ENCODE measurements at places on chromosomes 6 and 20.

- no peak for DNase-seq
These were observed 193.2 kb upstream of the VGLL2 start for GRCh38 chr6:117072134-117072533.

DNA sequence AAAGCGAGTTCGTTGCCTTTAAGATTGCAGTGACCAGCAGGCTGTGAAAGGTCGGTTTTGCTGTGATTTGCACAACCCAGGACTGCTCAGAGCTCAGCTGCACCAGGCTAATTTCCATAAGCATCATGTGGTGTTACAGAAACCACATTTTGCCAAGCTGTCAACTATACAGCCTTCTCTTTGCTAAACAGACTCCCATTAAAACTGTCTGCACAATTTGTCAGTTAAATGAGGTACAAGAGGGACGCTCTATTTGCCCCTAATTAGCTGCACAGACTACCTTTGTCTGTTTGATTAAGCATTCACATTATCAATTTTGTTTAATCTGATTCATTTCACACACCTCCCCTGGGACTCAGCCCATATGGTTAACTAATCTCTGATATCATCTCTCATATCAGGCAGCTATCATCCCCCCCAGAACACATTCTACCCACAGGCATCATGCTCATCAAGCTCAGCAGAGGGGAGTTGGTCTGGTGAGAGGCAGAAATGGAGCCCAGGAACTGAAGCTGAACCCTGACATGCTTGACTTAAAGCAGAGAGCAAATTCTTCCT, 62.1 kb downstream of the OLIG3 start:
- DNase-seq = no peak

- no peak for DNase-seq
These were observed 531.3 kb upstream of the JAG1 start for GRCh38 chr20:11204926-11205768.

- DNase-seq = no peak
These were observed 106.0 kb downstream of the SH3BGRL2 start for GRCh38 chr6:79737172-79737571.

- no peak for DNase-seq
These were observed 128.1 kb downstream of the OPRM1 start for GRCh38 chr6:154167126-154167525.

DNA sequence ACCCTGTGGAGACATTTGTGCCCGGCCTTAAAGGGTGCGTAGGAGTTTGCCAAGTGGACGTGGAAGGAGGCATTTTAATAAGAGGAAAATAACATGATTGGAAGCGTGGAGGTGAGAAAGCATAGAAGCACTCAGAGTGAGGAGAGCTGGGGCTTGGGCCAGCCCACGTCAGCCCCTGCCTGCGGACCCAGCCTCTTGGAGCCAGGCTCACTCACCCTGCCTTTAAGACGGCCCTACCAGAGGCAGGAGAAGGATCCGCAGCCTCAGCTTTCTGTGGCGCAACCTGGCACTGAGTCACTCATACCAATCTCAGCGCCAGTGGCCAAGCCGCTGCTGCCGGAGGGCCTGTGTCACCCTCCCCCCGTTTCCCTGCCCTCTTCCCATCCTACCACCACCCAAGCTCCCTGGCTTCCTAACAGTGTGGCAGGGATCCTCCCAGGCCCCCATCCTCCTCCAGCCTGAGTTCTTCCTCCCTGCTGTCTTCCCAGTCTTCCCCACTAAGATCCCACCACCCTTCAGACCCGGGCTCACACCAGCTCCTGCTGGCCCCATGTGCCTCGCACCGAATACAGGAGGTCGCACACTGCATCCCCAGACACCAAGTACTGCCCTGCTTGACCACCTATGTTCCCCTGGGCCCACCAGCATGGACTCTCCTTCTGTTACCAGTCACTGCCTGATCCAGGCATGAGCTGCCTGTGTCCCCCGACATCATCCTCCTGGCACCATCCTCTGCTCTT, 285.2 kb downstream of the UST start:
- DNase-seq = no peak

DNA sequence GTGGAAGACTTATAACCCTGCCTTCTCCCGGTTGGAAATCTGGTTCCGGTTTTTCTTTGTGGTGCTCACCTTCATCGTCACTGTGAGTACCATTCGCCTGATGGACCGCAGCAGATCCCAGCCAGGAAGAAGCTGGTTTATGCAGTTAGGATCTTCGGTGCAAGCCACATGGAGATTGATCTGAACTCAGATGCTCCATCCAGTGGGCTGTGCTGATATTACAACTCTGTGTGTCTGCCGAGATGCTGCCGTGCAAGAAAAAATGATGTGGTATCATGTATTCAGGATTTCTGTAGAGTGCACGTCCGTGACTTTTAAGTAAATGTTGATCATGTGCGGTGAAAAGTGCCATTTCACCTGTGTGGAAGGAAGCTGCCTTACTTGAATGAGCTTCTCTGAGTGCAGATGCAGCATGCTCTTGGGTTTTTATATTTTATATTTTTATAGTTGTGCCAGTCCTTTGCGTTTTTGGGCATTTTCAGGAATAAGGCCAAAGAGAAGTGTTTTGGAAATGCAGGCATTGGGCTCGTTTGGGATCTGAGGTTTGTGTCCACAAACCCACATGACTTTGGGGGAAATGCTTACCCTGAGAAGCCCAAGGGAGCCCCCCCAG, 39.2 kb downstream of the DYNLT1 start:
- DNase-seq = peak; percentile 7

DNA sequence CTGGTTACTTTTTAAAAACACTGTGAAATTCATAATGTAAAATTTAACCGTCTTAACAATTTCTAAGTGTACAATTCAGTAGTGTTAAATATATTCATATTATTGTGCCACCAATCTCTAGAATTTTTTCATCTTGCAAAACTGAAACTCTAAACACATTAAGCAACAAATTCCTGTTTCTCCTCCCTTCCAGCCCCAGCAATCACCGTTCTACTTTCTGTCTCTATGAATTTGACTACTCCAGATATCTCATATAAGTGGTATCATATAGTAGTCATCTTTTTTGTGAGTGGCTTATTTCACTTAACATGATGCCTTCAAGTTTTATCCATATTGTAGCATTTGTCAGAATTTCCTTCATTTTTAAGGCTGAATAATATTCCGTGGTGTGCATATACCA, 44.7 kb downstream of the RSPH3 start:
- no peak for DNase-seq

- DNase-seq = no peak
These were observed 324.3 kb upstream of the MOCS1 start for GRCh38 chr6:40258531-40258930.

DNA sequence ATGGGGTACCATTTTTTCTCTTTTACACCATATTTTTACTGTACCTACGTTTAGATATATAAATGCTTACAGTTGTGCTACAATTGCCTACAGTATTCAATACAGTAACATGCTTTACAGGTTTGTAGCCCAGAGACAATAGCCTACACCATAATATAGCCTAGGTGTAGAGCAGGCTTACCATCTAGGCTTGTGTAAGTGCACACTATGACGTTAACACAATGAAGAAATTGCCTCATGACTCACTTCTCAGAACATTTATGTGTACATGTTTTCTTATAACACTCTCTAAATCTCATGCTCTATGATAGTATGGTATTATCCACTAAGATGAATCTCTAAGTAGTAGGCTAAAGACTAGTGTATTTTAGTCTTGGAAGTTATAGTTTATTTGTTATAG, 13.5 kb downstream of the GPR63 start:
- no peak for DNase-seq

DNA sequence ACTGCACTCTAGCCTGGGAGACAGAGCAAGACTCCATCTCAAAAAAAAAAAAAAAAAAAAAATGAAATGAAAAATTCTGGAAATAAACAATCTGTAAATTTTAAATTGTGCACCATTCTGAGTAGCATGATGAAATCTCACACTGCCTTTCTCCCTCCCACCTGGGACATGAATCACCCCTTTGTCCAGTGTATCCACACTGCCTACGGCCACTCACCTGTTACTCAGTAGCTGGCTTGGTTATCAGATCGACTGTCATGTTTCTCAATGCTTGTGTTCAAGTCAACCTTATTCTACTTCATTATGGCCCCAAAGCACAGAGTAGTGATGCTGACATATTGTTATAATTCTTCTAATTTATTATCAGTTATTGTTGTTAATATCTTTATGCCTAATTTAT, 58.7 kb upstream of the MTHFD1L start:
- DNase-seq = no peak

- no peak for DNase-seq
These were observed 39.0 kb downstream of the DSE start for GRCh38 chr6:116409756-116410155.

DNA sequence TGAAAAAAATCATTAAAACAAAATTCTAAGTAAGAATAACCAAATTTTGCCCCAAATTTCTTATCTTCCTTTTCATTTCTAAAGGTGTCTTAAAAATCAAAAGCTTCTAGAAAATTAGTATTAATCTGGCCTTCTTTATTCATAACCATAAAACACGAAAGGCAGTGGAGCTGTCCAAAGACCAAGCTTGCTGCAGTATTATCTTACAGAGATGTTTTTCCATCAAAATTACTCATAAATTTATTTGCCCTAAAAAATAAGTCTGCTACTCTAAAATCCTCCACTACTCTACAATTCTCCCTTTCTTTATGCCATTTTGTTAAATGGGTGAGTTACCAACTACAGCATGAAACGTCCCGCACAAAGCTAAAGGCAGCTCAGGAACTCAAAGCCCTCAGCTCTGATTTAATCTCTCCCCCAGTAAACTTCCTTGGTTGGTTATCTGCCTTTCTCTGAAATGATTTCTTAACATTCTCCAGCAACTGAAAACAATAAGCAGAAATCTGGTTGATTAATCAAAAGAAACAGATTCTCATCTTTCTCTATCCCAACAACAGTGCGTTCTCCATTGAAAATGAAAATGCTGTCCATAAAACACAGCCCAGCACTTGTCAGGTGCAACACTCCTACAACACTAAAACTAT, 2.1 kb downstream of the USP49 start:
- DNase-seq = no peak

DNA sequence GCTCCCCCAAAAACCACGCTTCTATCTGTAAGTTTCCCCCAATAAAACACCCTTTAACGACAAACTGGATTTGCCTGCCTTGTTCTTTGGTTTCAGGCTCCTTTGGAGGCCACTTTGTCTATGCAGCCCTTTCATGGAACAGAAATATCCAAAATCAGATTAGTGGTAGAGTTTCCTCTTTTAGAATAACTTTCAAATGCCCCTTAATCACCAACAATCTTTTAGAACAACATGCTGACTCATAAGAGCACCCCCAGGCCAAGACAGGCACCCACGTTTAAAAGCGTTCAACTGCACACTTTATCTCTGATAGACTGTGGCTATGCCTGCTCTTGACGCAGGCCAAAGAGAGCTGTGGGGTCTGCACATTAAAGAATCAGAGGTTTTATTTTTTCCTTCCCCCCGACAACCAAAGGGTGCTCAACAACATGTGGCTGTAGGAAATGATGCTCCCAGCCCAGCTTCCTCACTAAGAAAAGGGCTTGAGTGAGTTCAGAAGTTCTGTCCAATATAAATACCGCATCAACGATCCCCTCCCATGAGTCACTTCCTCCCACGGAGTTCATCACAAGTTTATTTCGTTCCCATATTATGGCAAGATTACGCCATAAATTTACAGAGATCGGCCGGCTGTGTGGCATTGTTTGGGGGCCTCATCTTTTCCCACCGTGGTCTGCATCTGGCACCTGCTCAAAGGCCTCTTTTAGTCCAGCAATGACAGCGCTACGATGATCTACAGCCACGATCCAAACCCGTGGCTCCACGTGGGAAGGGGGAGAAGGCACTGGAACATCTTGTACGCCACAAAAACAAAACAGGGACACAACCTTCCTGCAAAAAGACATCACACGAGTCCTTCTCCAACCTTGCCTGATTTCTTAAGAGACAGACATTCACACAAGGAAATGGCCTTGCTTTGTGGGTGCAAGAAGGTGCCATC, 88.8 kb upstream of the NFATC2 start:
- no peak for DNase-seq

DNA sequence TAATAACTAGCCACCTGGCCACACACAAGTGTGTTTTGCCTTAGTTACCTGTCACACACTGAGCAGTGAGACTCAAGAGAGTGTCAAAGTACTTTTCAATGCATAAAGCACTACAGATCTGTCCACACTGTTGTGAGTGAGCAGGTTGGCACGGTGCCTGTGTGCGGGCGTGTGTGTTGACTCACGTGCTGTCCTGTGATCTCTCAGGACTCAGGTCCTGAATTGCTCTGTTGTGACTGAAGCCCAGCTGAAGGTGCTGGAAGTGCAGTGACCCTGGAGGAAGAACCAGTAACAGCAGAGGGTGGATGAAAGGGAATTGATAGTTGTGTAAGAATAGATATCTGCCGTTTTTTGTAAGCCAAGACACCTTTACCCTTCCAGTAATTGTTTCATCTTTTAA, 18.3 kb downstream of the SLC16A10 start:
- no peak for DNase-seq

DNA sequence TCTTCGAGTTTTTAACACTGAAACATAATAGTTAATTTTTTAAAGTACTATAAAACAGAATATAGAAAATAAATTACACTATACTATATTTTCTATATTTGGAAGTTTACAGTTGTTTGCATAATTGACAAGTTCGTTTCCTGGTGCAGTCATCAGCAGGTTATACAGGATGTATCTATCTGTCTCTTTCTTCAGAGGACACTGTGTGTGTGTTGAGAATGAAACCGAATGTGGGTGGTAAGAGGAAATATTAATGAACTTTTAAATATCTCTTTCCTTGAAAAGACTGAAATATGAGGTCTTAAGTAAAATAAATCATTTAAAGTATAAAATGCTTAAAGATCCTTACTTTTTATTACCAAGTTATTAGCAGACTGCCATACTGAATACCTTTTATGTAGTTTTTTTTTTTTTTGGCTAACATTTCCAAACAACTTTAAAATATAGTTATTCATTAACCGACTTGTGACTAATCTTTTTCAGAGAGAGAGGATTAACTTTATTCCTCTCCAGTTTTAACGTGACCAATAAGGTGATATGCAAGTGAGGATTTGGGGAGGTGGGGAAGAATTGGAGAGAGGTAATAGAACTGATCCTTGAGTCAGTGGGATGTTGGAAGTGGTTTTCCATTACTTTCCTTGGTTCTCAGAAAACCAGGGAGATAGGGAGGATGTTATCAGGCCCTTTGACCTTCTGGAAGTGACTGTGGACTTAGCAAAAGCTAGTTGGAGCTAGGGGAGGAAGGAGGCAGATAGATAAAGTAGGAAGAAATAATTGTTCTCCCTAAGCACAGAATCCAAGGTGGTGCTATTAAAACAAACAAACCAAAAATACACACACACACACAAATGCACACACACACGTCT, 380.0 kb upstream of the FLRT3 start:
- no peak for DNase-seq

GRCh38 chr6:111553580-111553979, 52.1 kb downstream of the TRAF3IP2 start:
- DNase-seq = no peak

- DNase-seq = no peak
These were observed 963 bp downstream of the FOXF2 start for GRCh38 chr6:1390133-1390945.

- no peak for DNase-seq
These were observed 125.9 kb downstream of the COL9A1 start for GRCh38 chr6:70176842-70177550.

DNA sequence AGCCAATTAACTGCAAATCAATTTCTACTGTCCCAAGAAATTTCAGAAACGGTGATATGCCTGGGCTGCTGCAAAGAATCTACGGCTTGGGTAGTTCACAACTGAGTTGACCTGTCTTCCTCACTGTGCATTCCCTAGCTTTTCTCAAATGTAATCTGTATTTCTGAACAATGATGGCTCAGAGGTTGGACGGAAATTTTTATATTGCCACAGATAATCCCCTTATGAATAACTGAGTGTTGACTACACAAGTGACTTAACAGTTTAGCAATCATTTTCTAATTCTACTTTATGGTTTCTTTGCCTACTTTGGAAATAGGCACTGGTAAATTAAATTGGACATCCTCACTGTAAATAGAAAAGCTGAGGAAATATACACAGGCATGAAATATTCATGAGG, 94.5 kb downstream of the ARHGAP18 start:
- no peak for DNase-seq
